ENCODE measurements at places on chromosomes 2 and 18. TPM values are rescaled to one million over a fixed set of nuclear protein-coding genes. Genes with fewer than 3 reads are reported as not detected.

Gene LYPD6B
- not detected for total RNA-seq

Gene KRCC1
- 13.2 TPM for total RNA-seq

Gene SULT1C2
- not detected for total RNA-seq

Gene SPP2
- total RNA-seq = not detected

Gene SERPINB5
- not detected for total RNA-seq

Gene SPHKAP
- total RNA-seq = not detected

Data from activated T-cell treated with anti-CD3 and anti-CD28 coated beads, Interleukin-2, amount 50 U/mL, for 72 hours (primary cell).